ENCODE measurements at places on chromosomes 12 and 14.
A peak's percentile ranks its signal among the peaks of the same experiment; 100 is the strongest.

GRCh38 chr12:29782871-29783772 lies 620 bp downstream of the TMTC1 start:
- peak; percentile 73 for DNase-seq

GRCh38 chr12:105882404-105882803 lies 256.4 kb downstream of the NUAK1 start:
- DNase-seq, result no peak

DNA sequence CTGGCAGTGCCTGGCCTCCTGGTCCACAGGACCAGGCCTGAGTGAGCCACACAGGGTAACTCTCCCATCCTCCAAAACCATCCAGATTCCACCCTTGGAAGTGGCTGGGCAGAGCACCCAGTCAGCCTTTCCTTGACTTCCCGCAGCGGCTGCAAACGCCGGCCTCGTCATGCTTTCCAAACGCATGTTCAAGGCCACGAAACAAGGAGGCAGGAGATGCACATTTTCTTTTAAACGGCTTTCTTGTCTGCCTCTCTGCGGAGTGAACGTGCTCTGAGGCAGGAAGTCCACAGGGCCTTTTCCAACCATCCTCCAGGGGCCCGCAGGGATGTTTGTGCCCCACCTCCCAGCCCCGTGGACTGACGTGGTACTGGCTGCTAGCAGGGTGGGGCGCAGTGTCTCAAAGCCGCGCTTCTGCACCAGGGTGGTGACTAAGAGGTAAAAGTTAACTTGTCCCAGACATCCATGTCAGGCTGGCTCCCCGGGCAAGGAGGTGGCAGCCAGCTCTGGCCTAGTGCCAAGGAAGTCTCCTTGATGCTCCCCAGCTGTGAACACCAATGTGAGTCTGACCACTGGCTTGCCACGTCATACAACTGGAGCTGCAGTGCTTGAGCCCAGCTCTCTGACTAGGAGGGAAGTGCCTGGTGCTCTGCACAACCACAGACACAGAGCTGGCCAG lies 45.0 kb downstream of the KCNA5 start:
- no peak for DNase-seq

GRCh38 chr14:104550861-104551728 lies 28.5 kb upstream of the C14orf180 start:
- peak; percentile 51 for DNase-seq

DNA sequence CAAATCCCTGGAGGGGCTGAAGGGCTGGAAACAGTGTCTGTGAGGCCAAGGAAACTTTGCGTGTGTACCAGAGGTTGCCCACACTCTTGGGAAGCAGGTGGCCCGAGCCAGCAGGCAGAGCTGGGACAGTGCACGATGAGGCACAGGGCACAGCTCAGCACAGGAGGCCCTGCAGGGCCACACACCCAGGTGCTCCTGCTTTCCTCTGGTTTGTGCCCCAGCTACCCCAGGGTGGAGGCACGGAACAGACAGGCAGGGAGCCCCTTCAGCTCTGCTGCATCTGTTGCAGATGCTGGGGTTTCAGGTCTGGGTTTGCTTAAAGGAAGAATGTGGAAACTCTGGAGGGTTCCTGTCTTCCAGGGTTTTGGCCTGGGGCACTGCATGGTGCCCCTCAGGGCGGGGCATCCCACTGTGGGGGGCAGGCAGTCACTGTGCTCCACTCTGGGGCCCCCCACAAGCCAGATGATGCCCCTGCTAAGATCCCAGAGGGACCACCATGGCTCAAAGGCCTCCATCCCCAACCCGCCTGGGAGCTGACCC lies 8.6 kb downstream of the TMEM179 start:
- DNase-seq, result no peak

GRCh38 chr12:93176610-93177126 lies 201.1 kb upstream of the NUDT4 start:
- DNase-seq, result no peak

- DNase-seq, result no peak
Measured at GRCh38 chr14:30885840-30886740, 11.7 kb downstream of the COCH start.

DNA sequence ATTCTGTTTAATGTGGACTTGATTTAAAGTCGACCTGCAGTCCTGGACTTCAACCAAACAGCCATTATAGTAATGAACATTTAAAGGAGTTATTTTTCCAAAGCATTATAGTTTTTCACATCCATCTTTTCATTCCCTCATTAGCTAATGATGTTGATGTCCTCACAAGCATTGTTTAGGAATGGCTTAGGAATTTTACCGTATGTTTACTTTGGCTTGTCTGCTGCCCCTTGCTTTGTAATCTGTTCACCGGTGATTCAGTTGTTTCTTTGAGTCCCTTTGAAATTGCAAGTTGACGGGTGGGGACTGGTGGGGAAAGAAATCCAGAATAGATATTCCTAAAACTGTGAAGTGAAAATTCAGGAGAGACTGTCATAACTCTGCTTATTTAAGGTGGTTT lies 25.4 kb downstream of the PRKCH start:
- no peak for DNase-seq

DNA sequence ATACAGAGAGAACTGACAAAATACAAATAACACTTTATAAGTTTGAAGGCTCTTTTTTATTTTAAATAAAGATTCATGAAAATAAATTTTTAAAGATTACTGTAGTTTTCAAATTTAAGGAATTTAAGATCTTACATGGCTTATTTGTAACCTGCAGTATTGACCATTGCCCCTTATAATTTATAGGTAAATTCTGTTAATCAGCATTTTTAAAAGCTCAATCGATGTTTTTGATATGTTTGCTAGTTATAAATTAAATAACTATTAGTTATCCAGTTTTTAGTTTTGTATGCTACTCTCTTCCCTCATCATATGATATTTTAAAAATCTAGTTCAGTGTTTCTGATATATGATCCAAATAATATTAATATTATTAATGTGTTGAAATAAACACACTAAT lies 109.9 kb downstream of the MON2 start:
- DNase-seq, result no peak

GRCh38 chr12:2395354-2395977 lies 342.7 kb downstream of the CACNA1C start:
- no peak for DNase-seq

DNA sequence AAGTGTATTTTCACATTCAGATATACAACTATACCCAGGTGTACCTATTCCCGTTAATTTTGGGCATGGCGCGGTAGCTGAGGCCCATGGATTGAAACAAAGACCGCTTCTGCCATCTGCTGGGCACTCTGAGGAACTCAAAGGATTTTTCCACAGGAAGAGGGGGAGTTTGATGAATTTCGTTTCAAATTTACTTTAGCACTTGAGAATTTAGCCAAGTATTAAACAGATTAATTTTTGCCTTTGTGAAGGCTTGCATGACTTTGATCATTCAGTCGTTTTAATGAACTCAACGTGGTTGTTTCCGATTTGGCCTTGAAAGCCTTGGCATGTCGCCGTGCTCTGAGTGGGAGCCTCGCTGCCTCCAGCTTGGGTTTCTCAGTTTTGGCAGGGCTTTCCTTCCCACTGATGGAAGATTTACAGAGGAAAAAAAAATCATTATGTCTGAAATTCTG lies 153.2 kb upstream of the DDHD1 start:
- DNase-seq, result no peak

GRCh38 chr12:16515666-16516065 lies 90.3 kb downstream of the LMO3 start:
- DNase-seq, result no peak

GRCh38 chr12:163406-163986 lies 50.5 kb downstream of the SLC6A12 start:
- no peak for DNase-seq

DNA sequence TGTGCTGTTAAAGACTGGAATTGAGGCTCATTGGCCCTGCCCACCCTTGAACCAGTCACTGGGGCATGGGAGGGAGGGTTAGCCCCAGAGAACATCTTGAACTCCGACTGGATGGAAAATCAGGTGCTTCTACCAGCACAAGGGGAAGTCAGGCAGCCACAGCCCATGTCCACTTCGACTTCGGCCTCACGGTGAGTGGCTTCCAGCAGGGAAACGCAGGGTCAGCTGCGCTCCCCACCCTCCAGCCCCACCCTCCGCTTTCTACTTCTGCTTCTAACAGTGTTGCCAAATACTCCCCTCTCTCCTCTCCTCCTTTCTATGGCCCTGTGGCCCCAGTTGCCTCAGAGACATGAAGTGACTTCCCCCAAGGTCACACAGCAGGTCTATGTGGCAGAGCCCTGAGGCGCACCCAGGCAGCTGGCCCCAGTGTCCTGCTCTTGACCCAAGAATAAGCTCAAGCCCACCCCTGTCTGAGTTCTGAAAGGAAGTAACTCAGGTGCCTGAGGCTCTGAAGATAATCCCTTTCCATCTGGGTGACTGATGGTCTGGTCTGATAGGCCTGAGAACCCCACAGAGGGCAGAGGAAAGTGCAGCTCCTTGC lies 11.9 kb upstream of the SH2B3 start:
- no peak for DNase-seq

DNA sequence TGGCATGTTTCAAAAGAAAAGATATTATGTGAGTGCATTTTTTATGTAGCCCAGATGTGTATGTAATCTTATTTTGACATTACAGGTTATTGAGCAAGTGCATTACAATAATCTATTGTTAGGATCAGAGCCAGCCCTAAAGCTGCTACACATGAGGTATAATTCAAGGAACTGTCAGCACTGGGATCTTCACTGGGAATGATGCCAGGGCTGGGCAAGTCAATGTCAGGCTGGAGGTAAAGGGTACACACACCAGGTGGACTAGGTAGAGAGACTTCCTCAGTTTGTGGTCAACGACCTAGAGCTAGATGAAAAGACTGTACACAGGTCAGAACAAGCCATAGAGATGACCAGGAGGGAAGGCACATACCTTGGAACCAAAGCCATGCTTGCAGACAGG lies 15.4 kb downstream of the TRIM9 start:
- DNase-seq, result no peak

- DNase-seq, result no peak
Measured at GRCh38 chr12:6458281-6459003, 6.6 kb downstream of the TAPBPL start.

- no peak for DNase-seq
Measured at GRCh38 chr12:68910128-68910527, 22.8 kb downstream of the CPM start.

DNA sequence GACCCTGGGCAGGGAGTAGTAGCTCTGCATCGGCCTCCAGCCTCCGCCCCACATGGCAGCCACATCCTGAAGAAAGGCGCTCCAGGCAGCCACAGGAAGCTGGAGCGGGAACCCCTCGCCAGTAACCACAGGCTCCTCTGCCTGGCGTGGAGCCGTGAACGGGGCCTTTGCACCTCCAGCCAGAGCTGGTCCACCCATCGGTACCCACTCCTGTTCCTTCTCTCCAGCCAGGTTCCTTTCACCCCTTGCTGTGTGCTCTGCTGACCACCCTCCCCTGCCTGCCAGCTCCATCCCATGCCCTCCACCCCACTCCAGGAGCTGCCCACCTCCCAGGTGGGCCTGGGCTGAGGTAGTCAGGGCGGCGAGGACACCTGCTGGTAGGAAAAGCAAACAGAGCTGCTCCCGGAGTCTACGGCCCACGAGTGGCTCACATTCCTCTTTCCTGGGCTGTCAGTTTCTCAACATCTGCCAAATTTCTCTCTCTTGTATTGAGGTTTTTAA lies 2.7 kb downstream of the TGFB3 start:
- DNase-seq, result no peak

DNA sequence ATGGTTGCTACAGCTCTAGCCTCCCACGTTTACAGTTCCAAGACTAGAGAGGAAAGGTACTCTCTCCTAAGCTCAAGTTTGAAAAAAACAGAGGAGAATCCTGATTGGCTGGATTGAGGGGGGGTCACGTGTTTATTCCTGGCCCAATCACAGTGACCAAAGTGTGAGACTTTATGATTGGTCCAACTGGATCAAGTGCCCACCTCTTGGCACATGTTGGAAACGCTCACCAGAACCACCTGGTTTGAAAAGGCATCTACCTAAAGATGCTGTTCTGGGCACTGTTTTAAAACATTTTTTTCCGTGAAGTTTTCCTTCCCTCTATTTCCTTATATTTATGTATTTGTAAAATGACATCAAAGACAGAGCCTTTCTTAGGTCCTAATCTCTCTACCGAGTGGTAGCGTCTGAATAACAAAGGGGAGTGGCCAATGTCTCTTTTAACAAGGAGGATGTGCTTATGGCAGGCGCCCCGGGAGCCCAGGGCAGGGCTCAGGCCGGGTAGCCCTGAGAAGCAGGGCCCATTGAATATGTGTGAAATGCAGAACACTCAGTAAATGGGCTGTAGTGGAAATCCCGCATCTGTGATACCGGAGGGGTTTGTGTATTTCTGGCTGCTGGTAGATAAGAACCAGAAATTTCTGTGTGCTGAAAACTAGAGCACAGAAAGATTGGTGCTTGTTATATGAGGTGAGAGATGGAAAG lies 146.2 kb downstream of the ATP23 start:
- no peak for DNase-seq

- DNase-seq, result no peak
Measured at GRCh38 chr14:49770212-49770817, 2.4 kb downstream of the KLHDC2 start.

DNA sequence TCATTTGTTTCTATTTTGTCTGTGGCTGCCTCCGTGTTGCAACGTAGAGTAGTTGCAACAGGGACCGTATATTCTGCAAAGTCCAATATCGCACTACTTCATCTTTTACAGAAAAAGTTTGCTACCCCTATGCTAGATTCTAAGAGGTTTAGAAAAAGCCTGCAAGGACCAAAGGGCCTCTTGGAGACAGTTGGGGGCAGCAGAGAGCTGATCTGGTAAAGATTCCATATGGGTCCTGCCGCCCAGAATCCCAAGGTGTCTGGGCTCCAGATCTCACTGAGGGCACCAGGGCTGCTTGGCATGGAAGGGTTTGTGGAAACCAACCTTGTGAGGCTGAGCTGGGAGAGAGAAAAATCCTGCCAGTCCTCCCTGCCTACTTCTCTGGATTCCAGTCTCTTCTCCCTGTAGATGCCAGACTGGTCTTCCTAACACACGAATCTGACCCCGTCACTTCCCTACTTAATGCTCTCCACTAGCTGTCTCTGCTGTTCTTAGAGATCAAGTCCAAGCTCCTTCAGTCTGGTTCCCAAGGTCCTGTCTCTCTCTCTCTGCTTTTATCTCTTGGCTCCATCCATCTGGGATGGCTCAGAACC lies 74.6 kb downstream of the GLRX5 start:
- no peak for DNase-seq

DNA sequence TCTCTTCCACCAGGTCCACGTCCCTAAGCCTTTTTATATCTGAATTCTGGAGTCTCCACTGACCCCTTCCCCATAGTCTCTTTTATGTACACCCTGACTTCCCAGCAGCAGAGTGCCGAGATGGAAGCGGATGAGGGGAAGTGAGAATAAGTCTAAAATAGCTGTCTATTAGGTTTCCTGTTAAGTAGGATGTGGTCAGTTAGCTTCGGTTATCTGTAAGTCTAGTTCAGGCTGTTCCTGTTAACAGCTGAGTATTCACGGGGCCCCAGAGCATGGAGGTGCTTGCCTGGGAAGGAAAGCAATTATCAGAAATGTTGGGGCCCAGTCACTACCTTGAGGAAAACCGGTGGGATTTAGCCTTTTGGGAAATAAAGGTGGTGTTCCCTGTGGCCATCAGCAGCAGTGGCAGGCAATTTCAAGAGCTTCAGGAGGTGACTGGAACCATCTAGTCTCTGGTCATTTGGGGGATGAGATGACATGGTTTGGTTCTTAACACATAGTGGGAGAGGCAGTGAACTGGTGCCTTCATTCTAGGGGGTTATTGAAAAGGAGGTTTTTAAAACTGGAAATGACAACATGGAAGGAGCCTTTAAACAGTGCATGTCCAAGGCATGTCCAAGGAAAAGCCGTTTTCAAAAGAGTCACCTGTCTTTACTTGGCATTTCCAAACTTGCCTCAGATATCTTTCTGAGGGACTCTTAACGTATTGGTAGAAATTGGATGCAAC lies 21.8 kb downstream of the CHST11 start:
- no peak for DNase-seq
